COR-L47 (cell line): ENCODE measurements at places on chromosomes 13 and 19.

GRCh38 chr13:27171244-27171826 lies at the start of gene USP12:
USP12 (minus strand) TSS chr13:27171811; CDS start chr13:27171639, 172 bp downstream.
- peak; percentile 48 for DNase-seq

- DNase-seq: no peak
These were observed 224.2 kb upstream of the IRS2 start for GRCh38 chr13:110010404-110011138.

DNA sequence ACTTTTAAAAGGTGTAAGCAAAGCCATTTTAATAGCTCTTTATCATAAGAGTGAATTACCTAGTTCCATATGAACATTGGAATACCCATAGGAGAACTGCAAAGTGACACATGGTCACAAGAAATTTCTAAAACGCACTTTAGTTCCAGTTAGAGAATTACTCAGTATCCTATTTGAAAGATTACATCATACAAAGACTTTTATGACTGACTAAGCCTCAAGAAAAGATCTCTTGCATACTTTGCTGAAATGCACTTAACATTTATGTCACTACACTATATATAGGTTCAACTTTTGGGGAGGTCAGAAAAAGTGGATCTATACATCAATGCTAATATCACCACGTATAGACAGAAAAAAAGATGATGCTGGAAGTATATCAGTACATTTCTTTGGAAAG lies 7.1 kb downstream of the PCDH9 start:
- DNase-seq: no peak

DNA sequence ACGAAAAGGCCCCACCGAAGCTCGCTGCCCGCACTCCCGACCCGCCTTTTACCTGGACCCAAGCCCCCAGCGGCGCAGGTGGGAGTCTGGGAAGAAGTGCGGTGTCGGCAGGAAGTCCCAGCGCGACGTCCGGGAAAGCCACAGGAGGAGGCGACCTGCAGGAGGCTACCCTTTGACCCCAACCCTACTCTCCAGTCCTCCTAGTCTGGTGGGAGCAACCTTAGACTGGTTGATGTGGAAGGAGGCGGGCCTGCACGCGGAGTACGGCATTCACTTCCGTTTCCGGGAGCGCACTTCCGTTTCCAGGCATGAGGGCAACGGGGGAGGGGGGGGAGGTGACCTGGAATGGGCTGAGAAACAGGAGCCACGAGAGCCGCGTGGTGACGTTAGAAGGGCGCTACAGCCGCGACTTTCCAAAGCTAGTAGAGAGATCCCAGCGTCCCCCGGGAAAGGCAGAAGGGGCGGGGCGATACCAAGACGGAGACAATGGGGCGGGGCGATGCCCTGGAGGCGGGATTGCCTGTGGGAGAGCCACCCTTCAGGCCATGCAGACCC lies 28.5 kb downstream of the ZNF266 start:
- peak; percentile 79 for DNase-seq

GRCh38 chr13:36819739-36820090 lies 693 bp downstream of the RFXAP start:
- no peak for DNase-seq

- DNase-seq: no peak
These were observed 23.2 kb downstream of the SPATA13 start for GRCh38 chr13:24183741-24184182.

- DNase-seq: no peak
These were observed 3.3 kb downstream of the MBD3L1 start for GRCh38 chr19:8835446-8835845.

DNA sequence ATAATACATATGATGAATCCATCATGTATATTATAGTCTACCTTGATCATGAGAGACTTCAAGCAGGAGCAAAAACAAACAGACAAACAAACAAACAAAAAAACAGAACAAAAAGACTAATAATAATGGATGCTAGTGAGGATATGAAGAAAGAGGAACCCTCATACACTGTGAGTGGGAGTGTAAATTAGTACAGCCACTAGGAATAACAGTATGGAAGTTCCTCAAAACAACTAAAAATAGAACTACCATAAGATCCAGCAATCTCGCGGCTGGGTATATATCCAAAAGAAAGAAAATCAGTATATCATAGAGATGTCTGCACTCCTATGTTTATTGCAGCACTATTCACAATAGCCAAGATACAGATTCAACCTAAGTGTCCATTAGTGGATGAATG lies 7.0 kb upstream of the DLEU7 start:
- no peak for DNase-seq

- no peak for DNase-seq
These were observed 20.5 kb upstream of the VSTM2B start for GRCh38 chr19:29505097-29505824.

- peak; percentile 63 for DNase-seq
These were observed 221.7 kb upstream of the SPRY2 start for GRCh38 chr13:80562433-80563156.

DNA sequence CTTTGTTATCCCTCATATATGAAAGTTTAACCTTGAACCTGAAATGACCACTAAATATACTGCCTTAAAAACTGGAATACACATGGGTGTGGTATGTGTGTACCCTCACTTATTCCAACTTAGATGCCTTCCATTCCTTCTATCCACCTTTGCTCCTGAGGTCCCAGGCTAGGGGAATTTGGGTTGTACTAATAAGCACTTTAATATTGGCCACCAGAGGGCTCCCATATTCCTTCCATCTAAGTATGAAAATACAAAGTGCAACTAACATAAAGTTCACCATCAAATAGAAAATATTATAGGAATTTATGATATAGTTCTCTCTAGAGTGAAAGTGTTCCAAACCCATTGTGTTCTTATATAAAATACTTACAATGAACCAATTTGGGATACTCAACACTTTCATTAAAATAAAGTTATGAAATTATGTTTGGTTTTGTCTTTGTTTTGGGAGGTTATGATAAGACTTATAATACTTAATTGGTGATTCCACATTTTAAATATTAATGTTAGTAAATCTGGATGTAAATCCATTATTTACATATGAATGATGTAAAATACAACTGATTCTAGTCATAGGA lies 62.3 kb downstream of the ITGBL1 start:
- peak; percentile 76 for DNase-seq

DNA sequence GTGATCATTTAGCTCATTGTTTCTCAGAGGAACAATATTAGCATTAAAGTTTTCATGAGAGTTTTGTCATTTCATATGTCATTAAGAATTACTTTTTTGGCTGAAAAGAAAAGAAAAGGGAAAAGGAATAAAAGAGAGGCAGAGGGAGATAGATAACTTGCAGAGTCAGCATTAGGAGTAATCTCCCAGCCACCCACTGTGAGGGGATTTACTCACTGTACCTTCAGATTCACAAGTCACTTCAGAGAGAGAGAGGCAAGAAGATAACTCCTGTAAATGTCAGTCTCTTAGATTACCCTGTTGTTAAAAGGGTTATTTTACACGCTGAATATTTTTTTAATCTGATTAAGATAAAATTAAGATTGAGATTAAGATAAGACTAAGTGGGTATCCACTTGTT lies 125.2 kb downstream of the POU4F1 start:
- no peak for DNase-seq

- DNase-seq: no peak
These were observed 369.3 kb downstream of the KLF5 start for GRCh38 chr13:73428137-73428536.

DNA sequence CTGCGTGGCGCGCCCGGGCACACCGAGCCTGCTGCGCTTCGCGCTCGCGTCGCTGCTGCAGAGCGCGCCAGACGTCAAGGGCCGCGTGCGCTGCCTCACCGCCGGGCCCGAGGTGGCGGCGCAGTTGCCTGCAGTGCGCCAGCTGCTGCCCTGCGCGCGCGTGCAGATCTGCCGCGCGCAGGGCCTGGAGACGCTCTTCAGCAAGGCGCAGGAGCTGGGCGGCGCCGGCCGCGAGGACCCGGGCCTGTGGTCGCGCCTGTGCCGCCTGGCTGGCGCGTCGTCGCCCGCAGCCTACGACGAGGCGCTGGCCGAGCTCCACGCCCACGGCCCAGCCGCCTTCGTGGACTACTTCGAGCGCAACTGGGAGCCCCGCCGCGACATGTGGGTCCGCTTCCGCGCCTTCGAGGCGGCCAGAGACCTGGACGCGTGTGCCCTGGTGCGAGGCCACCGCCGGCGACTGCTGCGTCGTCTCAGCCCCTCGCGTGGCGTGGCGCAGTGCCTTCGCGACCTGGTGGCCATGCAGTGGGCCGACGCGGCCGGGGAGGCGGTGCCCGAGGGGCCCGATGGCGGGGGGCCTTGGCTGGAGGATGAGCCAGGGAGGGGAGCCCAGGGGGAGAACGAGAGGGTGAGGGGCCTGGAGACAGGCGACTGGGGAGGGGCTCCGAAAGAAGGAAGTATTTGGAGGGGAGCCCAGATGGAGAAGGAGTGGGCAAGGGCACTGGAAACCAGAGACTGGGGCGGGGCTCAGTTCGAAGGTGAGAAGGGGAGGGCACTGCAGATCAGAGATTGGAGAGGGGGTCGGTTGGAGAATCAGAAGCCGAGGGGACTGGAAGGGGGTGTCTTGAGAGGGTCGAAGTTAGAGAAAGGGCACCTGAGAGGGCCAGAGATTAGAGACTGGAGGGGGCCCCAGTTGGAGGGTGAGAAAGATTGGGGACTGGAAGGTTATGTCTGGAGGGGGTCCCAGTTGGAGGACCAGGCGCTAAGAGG lies 24.7 kb downstream of the ZSWIM9 start:
- DNase-seq: no peak

DNA sequence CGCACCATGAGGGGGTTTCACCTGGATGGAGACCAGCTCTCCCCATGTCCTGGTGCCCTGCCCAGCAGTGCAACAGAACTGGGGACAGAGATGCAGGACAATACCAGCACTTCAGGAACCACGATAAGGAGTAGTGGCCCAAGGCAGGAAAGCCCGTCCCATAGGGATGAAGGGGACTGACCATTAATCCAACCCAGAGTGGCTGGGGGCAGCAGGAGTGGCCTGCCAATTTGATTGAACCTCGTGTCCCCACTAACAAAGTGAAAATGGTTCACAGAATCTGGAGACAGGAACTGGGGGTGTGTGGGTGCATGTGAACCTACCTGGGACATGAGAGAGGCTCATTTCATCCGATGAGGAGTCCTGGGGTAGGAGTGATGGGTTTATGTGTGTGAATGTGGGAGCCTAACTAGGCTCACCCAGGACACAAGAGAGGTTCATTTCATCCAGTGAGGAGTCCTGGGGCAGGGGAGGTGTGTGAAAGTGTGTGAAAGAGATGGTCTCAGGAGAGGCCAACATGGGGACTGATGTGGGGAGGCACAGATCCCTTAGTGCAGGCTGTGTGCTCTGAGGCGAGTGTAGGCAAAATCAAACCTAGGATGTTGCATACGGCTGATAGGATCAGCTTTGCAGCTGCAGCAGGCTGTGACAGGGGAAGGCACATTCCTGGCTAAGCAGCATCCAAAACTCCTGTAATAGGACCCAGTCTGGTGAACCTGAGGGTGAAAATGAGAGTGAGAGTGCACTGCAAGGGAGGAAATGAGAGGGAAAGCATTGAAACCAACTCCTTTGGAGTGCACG lies 98.2 kb downstream of the ZNF429 start:
- no peak for DNase-seq

DNA sequence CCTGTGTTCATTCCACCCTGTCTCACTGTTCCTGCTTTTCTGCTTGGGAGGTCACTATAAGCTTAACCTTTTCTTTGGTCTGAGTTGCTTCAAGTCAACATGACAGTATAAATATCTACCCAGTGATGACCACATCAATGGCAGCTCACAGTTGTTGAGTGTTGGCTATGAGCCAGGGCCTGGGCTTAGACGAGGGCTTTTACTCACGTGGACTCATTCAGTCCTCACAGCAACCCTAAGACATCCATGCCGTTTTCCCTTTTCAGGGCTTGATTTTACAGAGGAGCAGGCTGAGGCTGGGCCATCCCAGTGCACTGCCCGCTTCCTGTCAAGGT lies 10.2 kb upstream of the CCDC97 start:
- no peak for DNase-seq

GRCh38 chr19:50357178-50358100 lies 8.0 kb downstream of the NAPSA start:
- peak; percentile 35 for DNase-seq

DNA sequence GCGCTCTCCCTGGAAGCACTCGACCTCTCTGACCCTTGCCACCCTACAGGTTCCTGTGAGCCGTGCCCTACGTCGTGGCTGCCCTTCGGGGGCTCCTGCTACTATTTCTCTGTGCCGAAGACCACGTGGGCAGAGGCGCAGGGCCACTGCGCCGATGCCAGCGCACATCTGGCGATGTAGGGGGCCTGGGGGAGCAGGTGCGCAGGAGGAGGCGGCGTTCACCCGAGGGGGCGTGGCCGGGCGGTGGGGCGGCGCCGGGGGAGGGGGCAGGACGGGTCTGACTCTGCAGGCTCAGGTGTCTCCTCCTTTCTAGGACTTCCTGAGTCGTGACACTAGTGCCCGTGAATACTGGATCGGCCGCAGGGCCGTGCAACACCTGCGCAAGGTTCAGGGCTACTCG lies 26.4 kb downstream of the CLEC4M start:
- no peak for DNase-seq

- no peak for DNase-seq
These were observed 7.1 kb downstream of the NFIX start for GRCh38 chr19:13002166-13002898.

GRCh38 chr13:41111454-41111853 lies 21.1 kb downstream of the KBTBD6 start:
- no peak for DNase-seq

DNA sequence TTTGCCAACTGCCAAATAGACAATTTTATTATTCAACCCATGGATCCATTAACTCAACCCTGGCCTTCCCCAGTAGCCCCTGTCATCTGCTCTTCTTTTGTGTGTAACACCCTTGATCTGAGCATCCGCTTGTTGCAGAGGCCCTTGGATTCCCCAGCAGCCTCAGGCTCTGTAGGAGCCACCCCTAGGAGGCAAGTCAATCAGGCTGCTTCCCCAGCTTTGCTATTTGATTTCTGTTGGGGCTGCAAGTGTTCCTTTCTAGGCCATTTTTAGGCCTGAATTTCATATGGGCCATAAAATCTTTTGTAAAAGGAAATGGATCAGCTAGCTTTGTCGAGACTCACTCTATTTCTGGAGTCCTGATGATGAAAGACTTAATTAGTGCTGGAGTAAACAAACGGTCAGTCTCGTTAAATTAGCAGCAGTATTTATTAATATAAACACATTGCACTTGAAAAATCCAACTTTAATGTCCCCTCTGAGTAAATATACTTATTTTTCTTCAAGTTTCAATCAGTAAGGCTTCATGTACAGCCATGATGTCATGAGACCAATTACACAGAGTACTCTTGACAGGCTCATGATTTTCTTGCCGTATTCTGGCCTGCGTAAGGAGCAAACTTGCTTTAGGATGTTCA lies 105.3 kb downstream of the RGCC start:
- DNase-seq: no peak

DNA sequence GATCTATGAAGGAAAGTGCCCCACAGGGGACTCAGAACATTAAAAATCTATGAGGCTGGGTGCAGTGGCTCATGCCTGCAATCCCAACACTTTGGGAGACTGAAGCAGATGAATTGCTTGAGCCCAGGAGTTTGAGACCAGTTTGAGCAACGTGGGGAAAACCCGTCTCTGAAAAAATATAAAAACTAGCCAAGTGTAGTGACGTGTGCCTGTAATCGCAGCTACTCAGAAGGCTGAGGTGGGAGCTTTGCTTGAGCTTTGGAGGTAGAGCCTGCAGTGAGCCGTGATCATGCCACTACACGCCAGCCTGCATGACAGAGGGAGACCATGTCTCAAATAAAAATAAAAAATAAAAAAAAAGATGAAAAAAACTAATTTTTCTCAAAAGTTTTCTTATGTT lies 1070.6 kb downstream of the PCDH9 start:
- DNase-seq: no peak
